Breast epithelium (tissue), 4 donors: ENCODE measurements at places on chromosomes 1 and 21. TPM values are rescaled to one million over a fixed set of nuclear protein-coding genes. Genes with fewer than 3 reads are reported as not detected.

DNA sequence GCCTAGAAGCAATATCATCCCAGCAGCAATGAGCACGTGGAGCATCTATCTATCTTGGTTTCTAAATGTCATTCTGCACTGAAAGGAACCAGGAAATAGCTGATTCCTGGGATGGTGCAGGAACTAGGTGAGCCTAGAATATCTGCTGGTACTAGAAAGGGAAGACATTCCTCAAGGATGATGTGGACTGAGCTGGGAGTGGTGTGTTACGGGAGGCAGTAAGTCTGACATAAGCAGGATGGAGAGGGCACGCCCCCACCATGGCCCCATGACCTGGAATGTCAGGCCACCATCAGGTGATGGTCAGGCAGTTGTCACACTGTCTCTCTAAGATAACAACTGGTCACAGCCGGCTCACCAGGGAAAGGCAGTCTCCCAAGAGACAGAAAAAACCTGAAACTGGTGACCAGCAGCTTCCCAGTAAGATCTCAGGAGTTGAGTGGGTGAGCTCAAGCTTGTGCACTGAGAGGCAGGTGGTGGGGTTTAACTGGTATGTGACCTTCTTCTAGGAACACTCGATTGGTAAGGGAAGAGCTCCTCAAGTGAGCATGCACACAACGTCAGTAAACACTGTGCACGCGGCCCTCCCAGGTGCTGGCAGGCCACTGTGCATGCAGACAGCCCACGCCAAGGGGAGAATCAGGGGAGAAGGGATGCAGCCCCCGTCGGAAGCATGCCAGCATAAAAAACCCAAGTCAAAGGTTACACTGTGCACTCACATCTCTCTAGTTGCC lies 148.7 kb downstream of the ADSS2 start:
- peak; percentile 34 for DNase-seq

- no peak for DNase-seq
These were observed 26.7 kb upstream of the NGF start for GRCh38 chr1:115364780-115365155.

DNA sequence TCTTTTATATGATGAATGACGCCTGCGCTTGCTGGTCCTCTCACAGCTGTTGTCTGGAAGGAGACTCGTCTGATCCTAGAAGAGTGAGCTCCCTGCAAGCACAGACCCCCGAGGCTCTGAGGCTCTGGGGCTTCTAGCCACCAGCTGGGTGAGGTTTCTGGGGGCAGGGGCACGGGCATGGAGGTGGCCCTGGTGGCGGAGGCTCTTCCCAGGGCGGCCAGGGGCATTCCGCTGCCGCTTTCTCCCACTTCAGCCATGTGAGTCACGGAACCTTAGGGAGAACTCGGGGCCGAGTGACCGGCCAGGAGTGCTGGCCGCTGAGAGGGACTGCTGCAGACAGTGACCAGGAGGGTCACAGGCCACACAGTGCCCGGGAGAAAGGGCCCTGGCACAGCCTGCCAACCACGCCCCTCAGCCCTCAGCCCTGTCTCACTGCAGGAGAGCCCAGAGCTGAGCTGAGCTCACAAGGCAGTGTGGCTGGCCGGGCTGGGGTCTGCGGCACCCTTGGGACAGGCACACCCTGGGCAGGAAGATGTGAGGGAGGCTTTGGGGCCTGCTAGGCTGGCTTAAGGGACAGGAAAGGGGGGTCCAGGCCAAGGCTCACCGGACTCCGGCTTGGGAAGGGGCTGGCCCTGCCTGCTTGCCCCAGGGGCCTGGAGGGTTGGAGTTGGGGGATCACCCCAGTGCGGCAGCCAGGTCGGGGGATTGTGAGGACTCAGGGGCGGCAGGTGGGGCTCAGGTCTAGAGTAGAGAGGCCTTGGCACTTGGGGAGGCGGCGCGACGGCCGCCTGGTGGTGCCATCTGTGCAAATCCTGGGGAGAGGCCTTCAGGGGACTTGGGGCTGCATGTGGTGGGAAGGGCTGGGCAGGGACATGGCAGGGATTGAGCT lies 35.7 kb downstream of the MORN1 start:
- no peak for DNase-seq

DNA sequence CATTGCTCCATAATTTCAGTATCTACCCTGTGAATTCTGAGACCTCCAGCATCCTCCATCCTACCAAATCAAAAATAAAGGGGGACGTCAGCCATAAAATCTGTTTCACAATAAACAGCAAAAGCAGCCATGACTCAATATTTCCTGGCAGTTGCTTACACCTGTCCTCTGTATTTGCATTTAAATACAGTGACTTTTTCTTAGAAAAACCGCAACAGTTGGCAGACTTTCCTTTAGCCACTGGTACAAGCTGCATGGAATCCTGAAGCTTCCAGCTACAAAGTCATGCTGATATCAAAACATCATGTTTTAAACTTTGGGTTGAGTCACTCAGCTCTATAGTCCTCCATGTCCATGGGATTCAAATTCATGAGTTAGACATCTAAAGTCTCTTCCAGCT lies 278.0 kb upstream of the KAZN start:
- no peak for DNase-seq

DNA sequence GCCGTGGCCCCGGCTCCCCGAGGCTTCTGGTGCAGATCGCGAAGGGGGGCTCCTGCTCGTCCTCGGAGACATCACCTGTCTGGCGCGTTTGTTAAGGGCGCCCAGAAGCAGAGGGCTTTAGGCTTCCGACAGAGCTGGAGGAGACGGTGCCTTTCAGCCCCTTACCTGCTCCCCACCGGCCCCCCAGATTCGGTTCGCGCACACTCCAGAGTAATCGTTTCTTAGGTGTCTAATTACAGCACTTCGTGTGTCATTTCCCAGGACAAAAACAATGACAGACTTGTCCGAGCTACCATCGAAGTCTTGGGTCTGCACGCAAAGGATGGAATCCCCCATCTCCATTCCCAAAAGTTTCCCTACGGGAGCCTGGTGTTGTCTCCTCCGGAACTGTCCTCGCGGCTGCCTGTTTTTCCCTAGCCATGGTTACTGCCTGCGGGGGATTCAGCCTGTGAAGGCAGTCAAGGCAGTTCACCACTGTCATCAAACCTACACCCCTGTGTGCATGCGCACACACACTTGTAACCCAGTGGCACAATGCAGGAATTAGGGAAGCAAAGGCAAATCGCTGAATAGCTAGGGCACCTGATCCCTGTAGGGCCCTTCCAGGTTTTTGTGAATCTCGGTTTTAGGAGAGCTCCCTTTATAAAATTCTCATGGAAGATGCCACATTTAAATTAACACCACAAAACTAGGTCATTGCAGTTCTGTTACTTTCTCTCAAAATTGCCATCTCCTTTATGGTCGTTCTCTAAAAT lies 738 bp upstream of the CDC42BPA start:
- DNase-seq: peak; percentile 71

GRCh38 chr1:111793923-111794322 lies 38.2 kb downstream of the DDX20 start:
- no peak for DNase-seq

DNA sequence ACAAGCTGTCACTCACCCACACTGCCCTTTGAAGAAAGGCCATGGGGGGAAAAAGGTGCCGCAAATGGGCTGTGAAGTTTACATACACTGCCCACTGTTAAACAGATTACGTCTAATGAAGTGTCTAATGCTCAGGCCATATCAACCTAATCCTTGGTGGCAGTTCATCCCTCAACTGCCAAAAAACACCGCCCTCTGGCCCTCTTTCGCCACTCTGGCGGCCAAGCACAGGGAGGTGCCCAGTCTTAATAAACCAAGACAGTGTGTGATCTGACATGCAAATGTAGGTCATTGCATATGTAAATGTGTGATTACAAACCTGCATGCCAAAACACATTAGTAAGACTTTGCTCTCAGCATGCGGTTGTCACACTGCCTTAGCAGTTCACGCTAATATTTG lies 89.5 kb downstream of the NEK7 start:
- DNase-seq: no peak

DNA sequence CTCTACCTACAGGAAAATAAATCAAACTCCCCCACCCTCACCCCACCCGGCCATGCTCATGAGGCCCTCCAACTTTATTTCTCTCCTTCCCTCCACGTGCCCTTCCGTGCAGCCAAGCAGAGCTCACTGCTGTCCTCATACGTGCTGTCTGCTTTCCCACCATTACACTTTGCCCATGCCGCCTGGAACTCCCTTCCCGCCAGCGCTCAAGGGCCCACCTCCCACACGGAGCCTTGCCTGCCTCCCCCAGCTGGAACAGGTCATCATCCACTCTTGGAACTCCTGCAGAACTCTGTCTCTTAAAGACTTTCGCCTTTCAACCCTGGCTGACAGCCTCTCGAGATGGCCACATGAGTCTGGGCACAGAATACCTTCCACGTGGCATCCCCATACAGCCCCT lies 42.4 kb downstream of the GLIS1 start:
- no peak for DNase-seq

- DNase-seq: no peak
These were observed at the start of gene G0S2 for GRCh38 chr1:209674957-209675564. G0S2 (plus strand) TSS chr1:209675412; CDS start chr1:209675685, 273 bp downstream.

THEM5 gene
- not detected for total RNA-seq

DNA sequence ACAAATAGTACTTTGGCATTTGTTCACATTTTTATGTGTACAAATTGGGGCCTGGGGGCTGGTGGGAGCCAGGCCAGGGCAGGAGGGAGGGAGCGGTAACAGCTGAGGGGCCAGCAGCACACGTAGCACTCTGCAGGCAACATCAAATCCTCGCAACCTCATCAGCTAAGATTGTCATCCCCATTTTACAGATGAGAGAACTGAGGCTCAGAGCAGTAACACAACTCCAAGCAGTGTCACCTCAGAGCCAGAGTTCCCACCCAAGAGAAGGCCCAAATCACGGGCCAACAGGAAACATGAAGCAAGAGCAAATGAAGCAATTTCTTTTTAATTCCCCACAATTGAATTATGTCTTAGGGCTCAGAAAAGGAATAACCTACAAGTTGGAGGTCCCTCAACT lies 14.1 kb downstream of the IFFO2 start:
- no peak for DNase-seq

DNA sequence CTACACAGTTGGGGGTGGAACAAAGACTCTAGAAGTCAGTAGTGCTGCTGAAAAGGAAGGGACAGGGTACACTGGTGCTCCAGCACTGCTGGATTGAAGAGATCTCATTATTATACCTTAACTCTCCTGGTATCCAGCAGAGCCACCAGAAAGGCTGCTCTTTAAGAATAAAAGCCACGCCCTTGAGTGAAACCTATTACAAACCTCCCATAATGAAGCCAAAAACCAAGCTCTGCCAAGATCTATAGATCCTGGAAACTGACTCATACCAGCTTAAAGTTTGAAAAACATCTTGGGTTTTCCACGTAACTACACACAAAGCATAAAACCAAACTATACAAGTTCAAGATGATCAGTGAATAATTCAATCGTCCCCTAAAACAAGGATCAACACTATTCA lies 38.0 kb downstream of the ADSS2 start:
- DNase-seq: no peak

DNA sequence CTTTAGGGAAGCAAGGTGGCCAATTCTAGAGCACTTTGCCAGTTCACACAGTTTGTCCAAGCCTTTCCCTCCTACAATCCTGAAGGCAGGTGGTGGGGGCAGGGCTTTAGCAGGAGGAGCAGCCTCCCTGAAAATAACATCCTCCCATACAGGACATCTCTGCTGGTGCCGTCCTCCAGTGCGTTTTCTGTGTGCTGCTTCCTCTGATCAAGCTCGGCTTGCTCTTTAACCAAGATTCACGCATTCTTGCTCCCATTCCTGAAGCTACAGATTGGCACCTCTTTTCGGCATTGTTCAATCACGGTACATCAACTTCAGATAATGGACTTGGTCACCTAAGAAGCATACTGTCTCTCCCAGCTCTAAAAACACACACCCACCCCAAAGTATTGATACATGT lies 7.5 kb upstream of the DPT start:
- no peak for DNase-seq

DNA sequence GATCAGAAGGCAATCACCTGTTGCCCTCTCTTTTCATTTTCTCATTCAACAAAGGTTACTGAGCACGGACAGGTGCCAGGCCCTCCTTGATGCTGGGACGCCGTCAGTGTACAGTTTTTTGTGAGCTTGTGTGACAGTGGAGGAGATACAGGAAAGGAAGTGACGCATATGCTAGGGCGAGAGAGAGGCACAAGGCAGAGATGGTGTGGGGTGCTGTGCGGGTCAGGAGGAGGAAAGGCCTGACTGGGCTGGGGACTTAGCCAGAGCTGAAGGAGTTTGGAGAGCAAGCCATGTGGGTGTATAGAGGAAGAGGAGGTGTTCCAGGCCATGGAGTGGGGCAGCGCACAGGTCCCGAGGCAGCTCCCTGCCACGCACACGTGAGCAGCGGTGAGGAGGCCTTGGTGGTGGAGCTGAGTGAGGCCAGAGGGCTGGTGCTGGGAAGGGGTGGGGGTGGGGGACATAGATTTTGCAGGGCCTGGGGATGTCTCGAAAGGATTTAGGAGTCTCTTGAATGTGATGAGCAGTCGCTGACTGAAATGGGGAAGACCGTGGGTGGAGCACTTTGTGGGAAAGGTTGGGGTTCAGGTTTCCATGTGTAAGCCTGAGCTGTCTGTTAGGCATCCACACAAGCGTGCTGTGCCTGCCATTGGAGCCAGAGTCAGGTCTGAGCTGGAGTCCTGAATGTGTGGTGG lies 46.0 kb downstream of the TRAPPC10 start:
- no peak for DNase-seq

DNA sequence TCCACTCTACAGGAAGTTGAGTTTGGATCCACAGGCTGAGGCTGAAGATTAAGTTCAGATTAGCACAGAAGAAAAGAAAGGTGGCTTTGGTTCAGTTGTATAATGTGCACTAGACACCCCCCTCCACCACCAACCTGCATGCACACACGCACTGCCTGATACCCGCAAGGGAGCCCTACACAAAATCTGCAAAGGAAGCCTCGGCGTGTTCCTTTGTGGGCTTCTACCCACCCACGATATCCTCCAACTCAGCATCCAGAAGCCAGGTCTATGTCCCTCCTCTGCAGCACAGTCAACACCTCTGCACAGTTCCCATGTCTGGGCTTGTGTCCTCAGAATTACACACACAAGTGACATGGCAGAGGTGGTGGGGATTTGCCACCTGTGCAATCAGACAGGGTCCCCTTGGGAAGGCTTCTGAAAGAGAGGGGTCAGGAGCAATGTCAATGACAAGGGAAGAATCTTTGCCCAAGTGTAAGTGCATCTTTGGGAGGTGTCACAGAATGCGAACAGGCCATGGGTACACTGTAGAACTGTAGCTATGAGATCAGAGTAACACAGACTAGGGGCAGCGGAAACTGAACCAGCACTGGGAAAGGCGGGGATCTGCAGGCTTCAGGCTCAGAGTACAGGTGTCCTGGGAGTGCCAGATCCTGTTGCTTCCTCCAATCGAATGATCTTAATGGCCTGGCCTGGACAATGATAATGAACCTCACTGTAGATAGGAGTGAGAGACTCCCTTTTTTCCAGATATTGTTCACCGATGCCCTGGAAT lies 148.6 kb upstream of the ETV3 start:
- no peak for DNase-seq
